ENCODE measurements at places on chromosomes 16 and 17.

DNA sequence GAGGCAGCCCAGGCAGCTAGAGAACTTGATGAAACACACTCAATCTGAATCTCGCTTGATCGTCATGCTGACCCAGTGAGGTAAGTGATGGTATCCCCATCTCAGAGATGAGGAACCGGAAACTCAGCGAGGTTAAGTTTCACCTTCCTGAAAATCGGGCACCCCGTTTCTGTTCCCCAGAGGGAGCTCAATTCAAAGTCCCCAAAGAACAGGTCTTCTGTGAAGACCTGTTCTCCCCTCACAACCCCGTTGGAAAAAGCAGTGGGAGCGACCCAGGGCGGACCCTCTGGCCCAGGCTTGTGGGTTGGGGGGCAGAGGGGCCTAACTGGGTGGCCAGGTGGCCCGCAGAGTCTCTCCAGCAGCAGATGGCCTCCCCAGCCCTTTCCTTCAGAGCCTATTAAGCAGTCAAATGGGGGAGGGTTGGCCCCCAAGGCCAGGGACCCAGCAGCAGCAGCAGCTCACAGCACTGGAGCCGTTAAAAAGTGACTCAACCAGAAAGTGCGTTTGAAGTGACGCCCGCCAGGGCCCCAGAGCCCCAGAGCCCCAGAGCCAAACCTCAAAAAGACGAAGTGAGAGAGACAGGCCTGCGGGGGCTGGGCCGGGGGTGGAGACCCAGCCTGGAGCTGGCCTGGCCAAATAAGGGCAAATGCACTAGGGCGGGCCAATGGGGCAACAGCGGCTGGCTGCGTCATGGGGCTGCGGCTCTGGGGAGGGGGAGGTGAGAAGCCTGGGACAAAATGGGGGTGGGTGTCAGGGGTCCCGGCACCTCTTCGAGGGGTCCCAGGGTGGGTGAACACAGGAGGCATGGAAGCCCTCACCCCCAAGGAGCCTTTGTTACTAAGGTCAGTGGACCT is 9.2 kb upstream of the TSPOAP1 start:
- peak; percentile 97 for DNase-seq

DNA sequence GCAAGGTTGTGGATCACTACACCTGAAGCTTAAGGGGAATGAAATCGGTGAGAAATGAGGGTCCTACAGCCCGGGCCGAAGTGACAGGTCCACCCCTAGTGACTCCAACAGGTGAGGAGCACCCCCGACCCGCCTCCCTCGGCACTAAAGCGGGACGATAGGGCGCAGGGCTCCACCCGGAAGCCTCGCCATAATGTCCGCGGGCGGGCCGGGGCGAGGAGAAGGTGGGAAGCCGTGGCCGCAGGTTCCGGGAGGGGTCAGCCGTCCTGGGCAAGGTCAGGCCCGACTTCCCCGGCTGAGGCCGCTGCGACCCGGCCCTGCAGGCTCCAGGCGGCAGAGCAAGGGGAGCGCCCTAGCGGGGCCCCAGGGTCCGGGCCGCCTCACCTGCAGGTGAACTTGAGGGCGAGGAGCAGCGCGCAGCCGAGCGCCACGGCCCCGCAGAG is 543 bp downstream of the TXNDC11 start:
- peak; percentile 66 for DNase-seq

DNA sequence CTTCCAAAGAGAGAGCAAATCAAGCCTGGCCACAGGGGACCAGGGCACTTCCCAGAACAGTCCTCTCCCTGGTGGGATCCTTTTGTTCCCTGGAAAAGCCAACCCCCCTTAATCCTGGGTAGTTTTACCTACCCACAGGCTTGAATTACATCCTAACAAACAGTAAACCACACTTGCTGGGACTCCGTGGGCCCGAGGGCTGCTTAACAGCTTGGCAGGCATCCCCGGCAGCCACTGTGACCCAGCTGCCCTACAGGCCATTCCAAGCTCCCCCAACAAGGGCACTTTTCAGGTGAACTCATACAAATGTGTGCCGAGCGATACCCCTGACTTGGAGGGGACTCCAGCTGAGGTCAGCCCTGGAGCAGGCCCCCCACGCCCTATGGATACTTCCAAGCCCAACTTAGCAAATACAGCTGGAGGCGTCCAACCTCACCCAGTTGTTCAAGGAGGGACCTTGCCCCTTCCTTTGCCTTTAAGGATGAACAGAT is 26.4 kb downstream of the ADCY9 start:
- DNase-seq, result no peak

- DNase-seq, result no peak
Measured at GRCh38 chr17:27303734-27304133, 9.8 kb downstream of the WSB1 start.

GRCh38 chr17:55290492-55291113 is 25.8 kb downstream of the HLF start:
- DNase-seq, result no peak

GRCh38 chr16:77221482-77221881 is 22.3 kb downstream of the SYCE1L start:
- no peak for DNase-seq

DNA sequence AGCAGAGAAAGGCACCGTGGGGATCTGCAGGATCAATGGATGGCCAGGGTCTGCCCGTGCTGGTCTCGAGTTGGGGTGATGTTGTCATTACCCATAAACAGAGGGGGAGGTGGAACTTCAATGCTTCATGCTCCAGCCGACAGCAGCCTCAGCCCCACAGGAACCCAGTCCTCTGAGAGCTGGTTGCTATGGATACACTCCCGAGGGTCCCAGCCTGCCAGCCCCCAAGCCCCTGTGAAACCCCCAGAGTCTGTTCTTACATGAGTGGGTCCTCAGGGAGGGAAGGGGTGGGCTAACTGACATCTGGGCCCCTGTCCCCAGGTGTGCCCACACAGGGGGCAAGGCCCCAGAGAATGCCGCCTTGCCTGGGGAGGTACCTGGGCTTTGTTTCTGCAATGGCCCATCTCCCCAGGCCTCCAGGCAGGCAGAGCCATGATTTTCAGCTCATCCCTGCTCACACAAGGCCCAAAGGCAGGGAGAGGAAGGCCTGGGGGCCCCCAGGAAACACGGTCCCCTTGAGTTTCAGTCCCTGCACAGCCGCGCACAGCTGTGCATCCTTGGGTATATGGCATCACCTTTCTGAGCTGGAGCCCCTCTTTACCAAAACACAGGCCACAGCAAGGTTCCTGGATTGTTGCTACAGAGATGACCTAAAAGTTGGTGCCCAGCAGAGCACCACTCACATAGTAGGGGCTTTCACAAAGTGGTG is 223.7 kb downstream of the ZNF423 start:
- DNase-seq, result peak; percentile 44

DNA sequence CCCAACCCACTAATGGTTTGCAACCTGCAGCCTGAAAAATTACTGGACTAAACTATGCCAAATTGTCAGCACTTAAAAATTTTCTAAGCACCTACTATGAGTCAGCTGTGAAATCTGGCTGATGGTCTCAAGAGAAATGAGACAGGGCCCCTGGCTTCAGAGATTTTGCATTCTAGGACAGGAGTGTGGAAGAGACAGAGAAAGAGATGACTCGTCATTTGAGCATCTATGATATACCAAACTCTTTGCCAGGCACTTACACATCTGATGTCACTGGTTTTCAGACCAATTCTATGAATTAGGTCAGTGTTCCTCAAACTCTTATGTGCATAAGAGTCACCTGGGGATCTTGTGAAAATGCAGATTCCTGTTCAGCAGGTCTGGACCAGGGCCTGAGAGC is 44.4 kb downstream of the CLEC19A start:
- no peak for DNase-seq

- DNase-seq, result no peak
Measured at GRCh38 chr17:81428121-81428515, 32.9 kb downstream of the BAHCC1 start.

DNA sequence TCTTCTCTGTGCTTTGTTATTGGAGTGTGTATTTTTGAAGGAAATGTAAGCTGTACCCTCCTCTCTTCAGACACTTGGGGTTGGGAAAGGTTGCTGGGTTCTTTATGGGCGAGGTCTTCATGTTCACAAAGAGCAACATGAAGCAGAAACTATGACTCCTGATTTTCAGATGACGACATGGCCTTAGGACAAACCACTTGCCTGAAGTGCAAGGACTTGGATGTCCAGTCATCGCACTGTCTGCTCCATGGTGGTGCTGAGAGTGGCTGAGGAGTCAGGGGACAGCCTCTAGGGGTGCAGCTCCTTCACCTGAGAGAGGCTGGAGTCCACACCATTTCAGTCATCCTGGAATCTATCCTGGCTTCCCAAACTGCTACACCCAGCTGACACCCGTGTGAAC is 183.9 kb upstream of the CDH5 start:
- DNase-seq, result no peak

- no peak for DNase-seq
Measured at GRCh38 chr16:29729116-29729521, 16.7 kb downstream of the C16orf54 start.

GRCh38 chr16:71917900-71918299 is 22.6 kb downstream of the IST1 start:
- no peak for DNase-seq

DNA sequence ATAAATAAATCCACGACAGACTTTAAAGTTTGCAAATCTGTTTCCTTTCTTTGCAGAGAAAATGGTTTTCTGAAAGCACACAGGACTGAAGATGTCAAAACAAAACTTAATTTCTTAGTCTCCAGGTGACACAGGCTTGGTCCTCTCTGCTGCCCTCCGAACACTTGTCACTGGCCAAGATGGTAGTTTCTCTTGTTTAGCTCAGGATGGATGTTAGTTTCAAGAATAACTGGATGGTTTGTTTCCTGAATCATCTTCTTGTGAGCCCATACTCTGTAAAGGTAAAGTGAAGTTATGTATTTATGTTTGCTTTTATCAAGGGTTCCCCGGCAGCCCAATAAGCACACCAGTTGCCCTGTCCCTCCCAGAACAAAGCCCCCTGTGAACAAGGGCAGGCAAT is 9.9 kb upstream of the FLCN start:
- DNase-seq, result no peak

- no peak for DNase-seq
Measured at GRCh38 chr17:44389723-44390202, 314 bp upstream of the ITGA2B start.

DNA sequence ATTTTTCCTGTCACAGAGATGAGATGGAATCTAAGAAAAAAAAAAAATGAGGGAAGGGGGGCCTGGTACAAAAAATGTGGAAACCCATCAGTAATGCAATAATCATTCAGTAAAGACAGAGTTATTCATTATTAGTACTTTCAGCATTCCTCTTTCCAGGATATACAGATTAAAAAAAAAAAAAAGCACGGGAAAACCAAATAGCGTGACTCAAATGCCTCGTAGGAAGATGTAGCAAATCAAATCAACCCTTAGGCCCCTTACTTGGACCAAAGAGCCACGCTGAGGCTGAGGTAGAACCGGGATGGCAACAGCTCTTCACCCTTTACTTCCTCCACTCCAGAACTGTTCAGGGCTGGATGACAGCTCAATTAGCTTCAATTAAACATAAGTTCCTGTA is 52.5 kb downstream of the SMG6 start:
- DNase-seq, result no peak

GRCh38 chr16:1537763-1538289 is 4.4 kb downstream of the TMEM204 start:
- DNase-seq, result no peak

DNA sequence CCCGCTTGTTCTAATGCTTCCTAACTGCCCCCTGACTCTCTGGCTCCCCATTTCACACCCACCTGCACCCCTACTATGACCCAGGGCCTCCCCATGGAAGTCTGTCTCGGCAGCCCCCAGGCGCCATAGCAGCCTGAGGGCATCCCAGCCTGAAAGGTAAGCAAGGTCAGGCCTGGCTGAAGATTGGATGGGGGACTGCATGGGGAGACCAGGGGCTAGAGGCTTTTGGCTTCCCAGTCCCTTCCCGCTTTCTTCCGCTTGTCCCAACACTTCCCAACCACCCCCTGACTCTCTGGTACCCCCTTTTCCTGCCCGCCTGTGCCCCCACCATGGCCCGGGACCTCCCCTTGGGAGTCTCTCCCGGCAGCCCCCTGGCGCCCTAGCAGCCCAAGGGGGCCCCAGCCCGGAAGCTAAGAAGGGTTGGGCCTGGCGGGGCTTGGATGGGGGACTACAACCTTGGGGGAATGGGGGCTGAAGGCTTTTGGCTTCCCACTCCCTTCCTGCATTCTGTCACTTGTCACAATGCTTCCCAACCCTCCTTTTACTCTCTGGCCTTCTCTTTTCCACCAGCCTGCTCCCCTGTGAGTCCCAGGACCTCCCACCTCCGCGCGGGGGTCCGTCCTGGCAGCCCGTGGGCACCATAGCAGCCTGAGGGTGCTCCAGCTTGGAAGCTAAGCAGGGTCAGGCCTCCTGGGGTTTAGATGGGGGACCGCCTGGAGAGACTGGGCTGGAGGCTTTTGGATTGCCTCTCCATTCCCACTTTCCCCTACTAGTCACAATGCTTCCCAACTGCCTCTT is 2288.4 kb downstream of the TP53TG3F start:
- DNase-seq, result no peak

GRCh38 chr17:15431196-15431595 is 36.2 kb downstream of the CDRT4 start:
- no peak for DNase-seq

GRCh38 chr16:14175086-14175485 is 104.0 kb downstream of the MRTFB start:
- no peak for DNase-seq

DNA sequence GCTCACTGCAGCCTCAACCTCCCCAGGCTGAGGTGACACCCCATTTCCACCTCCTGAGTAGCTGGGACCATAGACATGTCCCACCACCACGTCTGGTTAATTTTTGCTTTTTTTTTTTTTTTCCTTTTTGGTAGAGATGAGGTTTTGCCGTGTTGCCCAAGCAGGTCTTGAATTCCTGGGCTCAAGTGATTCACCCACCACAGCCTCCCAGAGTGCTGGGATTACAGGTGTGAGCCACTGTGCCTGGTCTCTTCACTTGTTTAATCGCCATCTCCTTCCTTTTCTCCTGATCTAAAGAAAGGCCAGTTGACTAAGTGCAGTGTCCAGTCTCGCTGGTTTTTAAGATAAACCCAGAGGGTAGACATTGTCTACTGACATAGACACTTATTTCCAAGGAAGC is 152.0 kb downstream of the C16orf95 start:
- DNase-seq, result no peak

DNA sequence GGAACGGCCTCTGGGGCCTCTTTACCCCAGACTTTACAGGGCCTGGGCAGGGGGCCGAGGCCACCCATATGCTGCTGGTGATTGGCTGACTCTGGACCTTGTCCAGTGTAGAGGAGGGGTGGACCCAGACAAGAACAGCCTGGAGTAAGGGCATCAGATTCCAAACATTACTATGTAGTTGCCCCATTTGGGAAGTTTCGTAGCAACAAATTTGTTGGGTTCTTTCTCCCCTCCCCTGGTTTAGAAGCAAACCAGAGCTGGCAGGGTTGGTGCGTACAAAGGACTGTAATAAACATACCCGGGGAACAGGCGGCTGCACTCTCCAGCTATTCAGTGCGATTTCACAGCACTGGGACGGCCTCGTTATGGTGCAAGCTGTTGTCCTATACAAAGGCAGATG is 145.5 kb downstream of the NTN1 start:
- no peak for DNase-seq

GRCh38 chr17:63929860-63930766 is 2.0 kb downstream of the CD79B start:
- DNase-seq, result no peak

Data from natural killer cell treated with Interleukin-12 subunit alpha and Interleukin-12 subunit beta and Interleukin-15 and Interleukin-18, amount 100 ng/mL, for 72 hours (primary cell).